Stimulated activated CD8-positive, alpha-beta memory T cell treated with anti-CD3 and anti-CD28 coated beads, Interleukin-7, amount 100 ng/mL, for 4 hours (primary cell): ENCODE measurements at places on chromosomes 11 and 22.

GRCh38 chr22:28171712-28172111 lies 252.7 kb upstream of the PITPNB start:
- DNase-seq = no peak

- DNase-seq = no peak
Measured at GRCh38 chr11:89220684-89221339, 43.1 kb downstream of the TYR start.

- DNase-seq = no peak
Measured at GRCh38 chr11:129384415-129384814, 8.8 kb downstream of the BARX2 start.

- no peak for DNase-seq
Measured at GRCh38 chr11:9566561-9567063, 6.9 kb upstream of the WEE1 start.

GRCh38 chr11:96361778-96362177 lies 18.8 kb upstream of the MAML2 start:
- DNase-seq = no peak

DNA sequence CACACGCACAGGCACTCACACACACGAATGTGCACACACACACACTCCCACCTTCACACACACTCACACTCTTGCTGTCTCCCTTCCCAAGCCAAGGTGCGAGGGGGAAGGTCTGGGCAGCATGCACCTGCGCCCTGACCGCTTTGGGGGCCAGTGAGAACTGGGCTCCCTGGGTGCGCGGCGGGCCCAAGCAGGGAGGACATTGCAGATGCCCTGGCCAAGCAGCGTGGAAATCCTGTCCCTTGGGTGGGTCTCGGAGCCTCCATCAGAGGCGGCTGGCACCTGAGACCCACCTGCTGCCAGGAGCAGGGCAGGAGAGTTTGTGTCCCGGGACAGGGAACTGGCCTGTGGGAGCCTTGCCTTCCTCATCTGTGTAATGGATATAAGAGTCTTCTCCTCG lies 3.3 kb downstream of the CD81 start:
- no peak for DNase-seq

DNA sequence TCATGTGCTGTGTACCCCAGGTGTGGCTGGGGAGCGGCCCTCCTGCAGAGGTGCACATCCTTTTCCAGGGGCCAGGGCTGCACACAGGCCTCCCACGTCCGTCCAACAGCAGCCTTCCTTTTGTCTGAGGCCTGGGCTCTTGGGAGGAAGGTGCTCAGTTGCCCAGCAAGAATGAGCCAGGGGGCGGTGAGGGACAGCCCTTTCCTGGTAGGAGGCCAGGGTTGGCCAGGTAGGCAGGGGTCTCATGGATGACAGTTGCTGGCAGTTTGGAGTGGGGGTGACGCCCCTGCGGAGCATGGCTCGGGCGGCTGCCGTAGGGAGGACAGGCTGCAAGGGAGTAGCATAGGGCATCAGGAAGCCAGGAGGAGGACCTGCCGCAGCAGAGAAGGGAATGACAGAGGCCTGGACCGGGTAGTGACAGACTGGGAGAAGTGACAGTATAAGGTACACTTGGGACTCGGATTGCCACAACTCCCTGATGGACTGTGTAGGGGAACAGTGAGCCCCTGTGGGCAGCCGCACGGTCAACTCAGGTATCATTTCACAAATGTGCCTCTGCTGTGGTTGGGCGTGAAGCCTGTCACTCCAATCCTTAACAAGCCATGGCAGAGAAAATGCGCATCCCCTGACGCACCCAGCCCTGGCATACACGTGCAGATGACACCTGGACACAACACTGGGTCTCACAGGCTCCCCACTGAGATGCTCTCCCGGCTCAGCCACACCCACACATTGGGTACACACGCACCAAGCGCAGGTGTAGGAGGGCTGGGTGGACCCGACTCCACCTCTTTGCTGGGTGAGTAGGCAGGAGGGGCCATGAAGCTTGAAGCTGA lies 79.7 kb downstream of the DGCR2 start:
- DNase-seq = no peak

- DNase-seq = no peak
Measured at GRCh38 chr22:43013355-43014315, 1.3 kb downstream of the PACSIN2 start.

DNA sequence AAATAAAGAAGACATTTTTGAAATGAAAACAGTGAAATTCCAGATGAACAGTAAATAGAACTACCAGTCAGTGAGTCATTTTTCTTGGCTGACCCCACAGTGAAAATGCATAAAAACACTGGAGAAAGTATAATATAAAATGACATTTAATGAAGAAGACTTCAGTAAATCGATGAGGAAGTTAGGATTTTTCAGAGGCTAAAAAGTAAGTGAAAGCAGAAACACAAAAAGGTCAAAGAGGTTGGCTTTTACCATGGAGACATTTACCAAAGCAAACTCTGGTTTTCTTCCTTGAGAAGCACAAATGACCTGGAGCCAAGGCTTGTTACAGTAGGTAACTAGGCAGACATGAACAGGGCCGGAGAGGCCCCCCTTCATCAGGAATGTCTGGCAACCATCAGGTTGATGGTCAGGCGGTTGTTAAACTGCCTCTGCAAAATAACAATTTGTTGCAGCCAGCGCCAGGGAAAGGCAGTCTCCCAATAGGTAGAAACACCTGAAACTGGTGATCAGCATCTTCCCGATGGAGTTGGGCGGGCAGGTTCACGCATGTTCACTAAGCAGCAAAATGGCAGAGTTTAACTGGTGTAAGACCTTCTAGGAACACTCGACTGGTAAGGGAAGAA lies 16.7 kb upstream of the TMEM123 start:
- no peak for DNase-seq

GRCh38 chr22:46595545-46595944 lies 24.6 kb upstream of the GRAMD4 start:
- DNase-seq = no peak

GRCh38 chr11:63909591-63910506 lies 7.1 kb downstream of the RCOR2 start:
- no peak for DNase-seq

DNA sequence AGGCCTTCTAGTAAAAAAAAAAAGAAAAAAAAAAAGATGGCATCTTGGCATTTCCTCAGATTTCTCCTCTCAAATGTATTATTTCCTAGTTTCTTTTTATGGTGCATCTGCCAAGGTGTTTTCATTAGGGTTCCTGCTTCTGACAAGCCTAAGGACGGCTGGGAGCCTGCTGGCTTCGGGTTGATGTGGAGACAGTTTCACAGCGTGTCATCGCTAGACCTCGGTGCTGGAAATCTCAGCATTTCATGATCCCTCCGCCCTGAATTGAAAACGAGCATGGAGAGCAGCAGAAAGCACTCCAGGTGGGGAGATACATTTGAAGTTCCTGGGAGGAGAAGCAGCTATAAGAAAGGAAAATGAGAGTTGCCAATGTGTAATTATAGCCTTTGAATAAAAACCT lies 283.9 kb upstream of the CNTN5 start:
- DNase-seq = no peak

DNA sequence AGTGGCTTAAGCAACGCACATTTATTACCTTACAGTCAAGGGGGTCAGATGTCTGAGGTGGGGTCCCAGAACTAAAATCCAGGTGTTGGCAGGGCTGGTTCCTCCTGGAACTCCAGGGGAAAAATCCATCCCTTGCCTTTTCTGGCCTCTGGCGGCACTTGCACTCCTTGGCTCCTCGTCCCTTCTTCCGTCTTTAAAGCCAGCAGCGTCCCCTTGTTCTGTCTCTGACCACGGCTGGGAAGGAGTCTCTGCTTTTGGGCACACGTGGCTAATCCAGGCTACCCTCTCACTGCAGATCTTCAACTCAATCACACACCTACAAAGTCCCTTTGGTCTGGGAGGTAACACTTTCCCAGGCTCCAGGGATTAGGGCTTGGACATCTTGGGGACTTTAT lies 73.5 kb upstream of the WNT7B start:
- no peak for DNase-seq

DNA sequence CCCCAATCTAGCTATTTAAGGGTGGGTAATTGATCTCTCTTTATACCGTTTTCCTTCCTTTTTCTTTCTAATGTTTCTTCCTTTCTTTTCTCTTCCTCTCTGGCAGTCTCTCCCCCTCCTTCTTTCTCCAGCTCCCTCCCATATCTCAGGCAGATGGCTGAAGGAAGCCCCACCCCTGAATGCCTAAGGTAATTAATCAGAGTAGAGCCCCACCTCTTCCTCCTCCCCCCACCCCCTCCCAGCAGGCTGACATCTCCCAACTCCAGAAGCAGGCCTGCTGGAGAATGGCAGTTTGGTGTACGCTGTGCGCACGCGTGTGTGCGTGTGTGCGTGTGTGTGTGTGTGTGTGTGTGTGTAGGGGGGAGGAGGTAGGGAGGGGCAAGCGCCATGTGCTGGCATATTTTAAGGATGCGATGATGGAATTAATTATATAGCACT lies 122.6 kb downstream of the APOL5 start:
- DNase-seq = no peak

DNA sequence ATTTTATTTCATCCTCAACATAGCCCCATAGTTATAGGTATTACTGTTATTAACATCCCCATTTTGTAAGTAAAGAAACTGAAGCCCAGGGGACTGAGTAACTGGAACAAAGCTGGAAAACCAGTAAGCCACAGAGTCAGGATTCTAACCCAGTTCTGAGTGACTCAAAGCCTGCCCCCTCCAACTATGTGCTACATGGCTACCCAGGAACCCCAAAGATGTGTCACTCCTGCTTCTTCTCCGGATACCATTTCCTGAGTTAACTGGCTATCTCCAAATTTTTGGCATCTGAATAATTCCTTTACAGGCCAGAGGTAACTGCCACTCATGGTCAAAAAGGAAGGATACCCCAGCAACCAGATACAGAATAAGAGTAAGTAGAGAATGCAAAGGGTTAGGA lies 43.6 kb downstream of the TENM4 start:
- DNase-seq = no peak

- DNase-seq = no peak
Measured at GRCh38 chr11:68838572-68838964, 3.1 kb downstream of the CPT1A start.

DNA sequence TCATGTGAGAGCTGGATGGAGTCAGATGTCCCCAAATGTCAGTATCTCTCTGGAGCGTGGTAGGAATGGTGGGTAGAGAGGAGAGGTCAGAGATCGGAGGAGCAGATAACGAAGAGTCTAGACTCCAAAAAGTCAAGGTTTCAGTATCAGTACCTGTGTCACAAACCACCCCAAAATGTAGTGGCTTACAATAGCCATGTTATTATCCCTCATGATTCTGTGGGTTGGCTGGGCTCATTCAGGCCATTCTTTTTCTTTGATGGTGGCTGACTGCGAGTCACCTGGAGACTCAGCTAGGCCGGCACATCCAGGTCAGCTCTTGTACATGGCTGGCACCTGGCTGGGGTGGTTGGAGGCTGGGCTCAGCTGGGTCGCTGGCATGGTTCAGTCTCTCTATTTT lies 7.3 kb upstream of the SSTR3 start:
- DNase-seq = no peak

- DNase-seq = no peak
Measured at GRCh38 chr11:86230921-86231434, 13.6 kb upstream of the EED start.

DNA sequence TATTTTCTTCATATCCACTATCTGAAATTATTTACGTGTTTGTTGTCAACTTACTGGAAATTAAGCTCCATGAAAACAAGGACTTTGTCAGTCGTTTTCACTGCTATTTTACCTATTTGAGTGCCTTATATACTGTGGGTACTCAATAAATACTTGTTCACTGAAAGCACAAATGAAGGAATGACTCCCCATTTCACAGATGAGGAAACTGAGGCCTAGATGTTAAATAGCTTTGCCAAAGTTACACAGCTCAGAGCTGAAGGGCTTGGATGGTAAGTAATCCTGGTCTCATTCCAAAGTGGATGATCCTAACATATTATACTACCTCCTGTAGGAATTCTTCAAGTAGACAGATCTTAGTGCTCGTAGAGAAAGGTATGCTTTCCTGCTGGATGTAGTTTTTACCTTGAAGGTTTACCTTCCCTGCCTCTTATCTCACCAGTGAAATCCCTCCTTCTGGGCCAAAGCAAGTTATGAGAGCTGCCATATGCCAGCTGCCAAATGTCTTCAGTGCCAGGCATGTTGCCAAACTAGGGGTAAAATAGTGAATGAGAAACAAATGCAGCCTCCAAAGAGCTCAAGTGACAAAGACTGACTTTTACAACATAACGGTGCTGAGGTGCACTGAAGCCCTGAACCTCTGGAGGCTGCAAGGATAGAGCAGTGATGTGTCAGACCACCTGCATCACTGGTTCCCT lies 129.7 kb downstream of the TRIM44 start:
- no peak for DNase-seq

GRCh38 chr11:130706572-130706971 lies 209.7 kb downstream of the SNX19 start:
- no peak for DNase-seq

DNA sequence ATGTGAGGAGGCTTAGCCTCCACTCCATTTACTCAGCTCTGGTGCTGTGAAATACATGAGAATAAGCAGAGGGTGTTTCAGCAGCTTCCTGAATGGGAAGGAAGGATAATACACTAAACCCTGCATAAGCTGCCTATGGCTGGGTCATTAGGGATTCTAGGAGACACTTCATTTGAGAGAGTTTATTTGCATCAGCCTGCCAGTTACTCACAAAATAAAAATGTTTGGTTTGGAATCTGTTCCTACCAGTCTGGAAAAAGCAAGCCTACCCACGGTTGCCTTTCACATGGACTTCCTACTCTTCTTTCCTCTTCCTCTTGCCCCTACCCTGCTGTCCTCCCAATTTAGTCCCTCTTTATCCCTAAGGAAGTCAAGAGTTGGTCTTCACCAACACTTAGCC lies 20.5 kb downstream of the SLC1A2 start:
- DNase-seq = no peak

DNA sequence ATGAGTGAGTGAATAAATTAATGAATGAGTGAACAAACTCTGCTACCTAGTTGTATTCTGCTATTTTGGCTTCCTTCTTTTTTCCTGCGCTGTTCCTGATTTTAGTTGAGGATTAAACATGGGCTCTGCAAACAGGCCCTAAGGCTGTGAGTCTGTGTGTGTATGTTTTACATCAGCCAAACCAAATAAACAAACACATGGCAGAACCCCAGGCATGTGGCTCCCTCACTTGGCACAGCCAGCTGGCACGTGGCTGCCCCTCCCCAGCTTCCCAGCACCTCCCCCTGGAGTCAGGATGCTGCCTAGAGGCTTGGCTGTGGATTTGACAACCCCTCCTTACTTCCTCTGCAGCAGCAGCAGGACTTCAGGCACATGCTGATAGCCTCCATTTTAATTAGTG lies 593.2 kb downstream of the INSC start:
- DNase-seq = no peak

DNA sequence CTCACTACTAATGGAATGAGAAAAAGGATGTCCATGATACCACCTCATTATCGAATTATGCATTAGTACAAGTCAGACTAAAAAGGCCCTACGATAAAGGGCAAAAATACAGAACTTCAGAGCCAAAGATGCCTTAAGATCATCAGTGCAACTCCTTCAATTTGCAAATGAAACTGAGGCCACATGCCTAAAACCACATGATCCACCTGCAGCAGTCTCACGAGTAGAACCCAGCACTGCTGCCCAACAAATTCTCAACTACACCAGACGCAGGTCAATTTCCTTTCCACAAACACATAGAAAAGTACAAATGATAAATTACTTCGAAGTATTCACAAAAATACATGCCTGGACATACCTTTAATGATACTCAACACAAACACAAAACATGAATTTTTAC lies 20.1 kb downstream of the KMT5B start:
- DNase-seq = no peak

- DNase-seq = no peak
Measured at GRCh38 chr11:119134389-119134978, 13.1 kb downstream of the HINFP start.
